ENCODE measurements at places on chromosomes 1 and 21. TPM values are rescaled to one million over a fixed set of nuclear protein-coding genes. Genes with fewer than 3 reads are reported as not detected.

DNA sequence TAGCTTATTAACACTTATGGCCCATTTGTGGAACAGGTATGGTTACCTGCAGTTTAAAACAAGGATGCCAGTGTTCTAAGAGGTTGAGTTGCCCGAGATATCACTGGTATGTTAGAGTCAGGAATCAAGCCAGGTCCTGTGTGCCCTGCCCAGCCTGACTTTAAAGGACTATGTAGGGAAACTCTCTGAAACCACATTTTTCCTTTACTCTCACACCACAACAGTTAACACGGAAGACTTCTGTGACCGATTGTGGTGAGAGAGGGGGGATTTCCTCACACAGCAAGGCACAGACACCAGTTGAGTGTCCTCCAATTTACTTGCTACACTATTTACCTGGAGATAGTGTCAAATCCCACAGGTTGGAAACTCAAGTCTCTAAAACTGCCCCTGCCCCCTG, 47.8 kb downstream of the UCK2 start:
- no peak for DNase-seq

- DNase-seq: peak; percentile 88
Measured at GRCh38 chr1:153565529-153566374, at the start of gene S100A2. S100A2 (minus strand) TSS chr1:153565844; CDS start chr1:153563877, 1,967 bp downstream.

GRCh38 chr1:171922999-171923398, 81.7 kb downstream of the DNM3 start:
- DNase-seq: no peak

- DNase-seq: no peak
Measured at GRCh38 chr21:35239811-35240219, 190.7 kb upstream of the RUNX1 start.

- DNase-seq: no peak
Measured at GRCh38 chr1:205477121-205477758, 21.4 kb upstream of the BLACAT1 start.

GRCh38 chr1:99230695-99231094, 33.6 kb upstream of the PLPPR4 start:
- DNase-seq: no peak

DNA sequence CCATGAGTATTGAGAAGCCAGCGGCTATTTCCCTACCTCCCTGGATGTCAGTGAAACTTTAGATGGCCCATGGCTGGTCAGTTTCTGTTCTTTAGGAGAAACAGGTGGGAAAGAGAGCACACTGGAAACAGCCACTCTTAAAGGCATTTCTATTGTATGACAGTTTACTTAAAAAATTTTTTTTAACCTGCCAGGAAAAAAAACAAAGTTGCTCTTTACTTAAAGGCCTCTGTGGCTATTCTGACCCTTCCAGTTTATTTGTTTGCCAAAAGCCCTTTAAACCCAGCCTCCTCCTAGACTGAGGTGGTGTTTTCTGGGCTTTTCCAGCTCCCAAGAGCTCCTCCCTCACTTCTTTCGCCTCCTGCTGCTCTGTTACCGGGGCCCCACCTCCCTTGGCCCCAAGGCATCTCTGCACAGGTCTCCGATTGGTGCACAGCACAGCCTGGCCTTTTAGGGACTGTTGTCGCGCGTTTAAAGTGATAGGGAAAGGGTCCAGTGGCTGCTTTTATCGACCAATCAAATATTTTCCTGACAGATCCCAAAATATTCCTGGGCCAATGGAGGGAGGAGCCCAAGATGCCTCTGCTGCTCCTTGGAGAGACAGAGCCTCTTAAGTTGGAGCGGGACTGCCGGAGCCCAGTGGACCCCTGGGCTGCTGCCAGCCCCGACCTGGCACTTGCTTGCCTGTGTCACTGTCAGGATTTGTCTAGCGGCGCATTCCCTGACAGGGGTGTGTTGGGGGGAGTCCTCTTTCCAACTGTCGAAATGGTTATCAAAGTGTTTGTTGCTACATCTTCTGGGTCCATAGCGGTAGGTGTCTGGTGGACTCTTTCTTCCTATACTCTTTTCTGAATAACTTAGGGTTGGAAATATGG, at the start of gene SH3BGR:
TSS of gene SH3BGR (plus strand) at position 639 of the 875 bp plus-strand sequence. CDS start at position 766, 127 bp downstream.
- DNase-seq: no peak

- DNase-seq: no peak
Measured at GRCh38 chr1:110243574-110243973, 33.5 kb downstream of the KCNC4 start.

GRCh38 chr1:191222206-191222605, 744.5 kb upstream of the BRINP3 start:
- no peak for DNase-seq

DNA sequence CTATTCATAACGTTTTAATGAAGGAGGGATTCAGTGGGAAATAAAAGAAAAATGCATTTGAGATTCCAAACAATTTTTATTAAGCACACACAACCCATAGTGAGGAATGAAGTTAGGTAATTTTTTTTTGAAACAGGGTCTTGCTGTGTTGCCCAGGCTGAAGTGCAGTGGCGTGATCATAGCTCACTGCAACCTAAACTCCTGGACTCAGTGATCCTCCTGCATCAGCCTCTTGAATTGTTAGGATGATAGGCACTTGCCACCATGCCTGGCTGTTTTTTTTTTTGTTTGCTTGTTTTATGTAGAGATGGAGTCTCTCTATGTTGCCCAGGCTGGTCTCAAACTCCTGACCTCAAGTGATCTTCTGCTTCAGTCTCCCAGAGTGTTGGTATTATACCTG, 28.9 kb downstream of the LYPLAL1 start:
- DNase-seq: no peak

DNA sequence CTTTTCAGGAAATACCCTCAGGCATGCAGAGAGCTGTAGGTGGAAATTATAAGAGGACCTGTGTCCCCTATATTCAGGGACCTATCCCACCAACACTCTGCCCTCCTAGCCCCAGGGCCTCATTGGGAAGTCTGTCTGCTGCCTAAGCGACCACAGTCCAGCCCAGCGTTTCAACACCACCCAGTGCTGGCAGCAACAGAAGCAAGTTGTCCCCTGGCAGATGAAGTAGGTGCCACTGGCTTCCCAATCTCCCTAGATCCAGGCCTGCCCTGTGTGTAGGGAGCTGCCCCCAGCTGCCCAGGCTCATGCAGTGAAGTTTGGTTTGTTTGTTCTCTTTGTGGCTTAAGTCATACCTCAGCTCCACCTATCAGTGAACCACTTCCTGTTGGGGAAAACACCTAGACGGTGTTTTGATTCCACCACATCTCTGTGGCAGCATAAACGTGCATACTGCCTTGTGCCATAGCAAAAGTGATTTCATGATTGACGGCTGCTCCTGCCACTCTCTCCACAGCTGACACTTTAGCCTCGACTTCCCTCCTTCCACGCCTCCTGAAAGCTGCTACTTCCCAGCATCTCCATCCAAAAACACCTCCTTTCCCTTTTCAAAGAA, 8.1 kb upstream of the LEFTY1 start:
- peak; percentile 52 for DNase-seq

DNA sequence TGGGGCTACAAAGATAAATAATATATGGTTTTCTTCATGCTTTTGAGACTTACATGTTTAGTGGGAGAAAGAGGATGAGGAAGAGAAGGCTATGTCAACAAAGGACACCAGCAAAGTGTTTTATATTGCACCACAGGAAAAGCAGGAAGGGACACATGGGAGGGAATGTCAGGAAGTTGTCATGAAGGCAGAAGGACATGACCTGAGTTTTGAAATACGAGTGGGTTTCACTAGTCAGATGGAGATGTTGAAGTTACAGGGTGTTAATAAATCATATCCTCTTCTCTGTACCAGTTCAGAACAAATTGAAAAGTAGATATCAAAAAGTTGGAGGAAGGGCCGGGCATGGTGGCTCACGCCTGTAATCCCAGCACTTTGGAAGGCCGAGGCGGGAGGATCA, 18.2 kb upstream of the AGO1 start:
- no peak for DNase-seq

- DNase-seq: no peak
Measured at GRCh38 chr1:176795929-176796328, 333.0 kb downstream of the PAPPA2 start.

DNA sequence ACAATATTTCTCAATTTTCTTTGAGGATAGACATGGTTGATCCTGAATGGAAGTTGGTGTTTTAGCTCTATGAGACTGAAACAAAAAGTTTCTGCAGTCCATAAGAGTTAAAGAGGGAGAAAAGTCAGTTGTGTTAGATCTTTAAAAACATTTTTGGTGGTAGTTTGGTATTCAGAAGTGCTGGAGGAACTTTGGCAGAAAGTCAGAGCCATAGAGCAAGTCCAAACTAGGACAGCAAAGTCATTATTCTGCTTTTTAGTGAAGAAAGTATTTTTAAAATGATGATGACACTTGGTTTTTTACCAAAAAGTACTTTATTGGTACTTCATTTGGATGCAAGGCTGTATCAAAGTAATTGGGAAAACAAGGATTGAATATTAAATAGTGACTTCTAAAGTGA, 41.8 kb downstream of the FNBP1L start:
- no peak for DNase-seq

DNA sequence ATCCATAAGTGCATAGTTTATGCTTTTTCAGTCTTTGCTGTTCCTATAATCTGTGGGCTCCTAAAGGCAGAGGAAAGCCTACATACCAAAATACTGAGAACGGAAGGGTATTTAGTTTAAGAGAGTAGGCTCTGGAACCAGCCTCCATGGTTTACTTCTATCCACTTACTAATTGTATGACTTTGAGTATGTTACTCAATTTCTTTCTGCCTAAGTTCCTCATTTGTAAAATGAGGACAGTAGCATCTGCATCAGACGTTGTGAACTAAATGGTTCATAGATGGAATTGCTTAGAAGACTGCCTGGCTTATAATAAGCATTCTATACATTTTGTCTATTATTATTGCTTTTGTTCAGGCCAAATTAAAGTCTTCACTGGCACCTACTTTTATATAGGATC, 111.0 kb downstream of the NTNG1 start:
- no peak for DNase-seq

GRCh38 chr1:204979891-204980649, 62.9 kb upstream of the CNTN2 start:
- DNase-seq: no peak

DNA sequence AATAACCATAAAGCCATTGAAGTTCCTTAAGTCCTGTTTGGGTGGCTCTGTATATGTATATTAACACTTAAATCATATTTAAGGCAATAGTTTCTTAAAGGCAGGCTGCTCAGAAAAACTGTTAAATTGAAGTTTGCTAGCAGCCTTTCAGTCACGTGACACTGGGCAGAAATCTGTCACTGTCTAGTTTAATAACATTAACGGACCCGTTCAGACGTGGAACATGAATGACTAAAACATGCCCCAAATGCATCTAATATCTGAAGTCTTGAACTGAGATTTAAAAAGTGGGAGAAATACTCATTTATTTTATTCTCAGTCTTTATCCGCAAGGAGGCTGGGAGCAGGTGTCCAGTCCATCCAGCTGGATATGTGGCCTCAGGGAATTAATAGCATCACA, 3.3 kb upstream of the SPATA1 start:
- DNase-seq: no peak

- DNase-seq: no peak
Measured at GRCh38 chr1:5435414-5435813, 556.8 kb downstream of the NPHP4 start.

The VHLL gene
- not detected for polyA plus RNA-seq

The BACE2 gene
- polyA plus RNA-seq: 17.1 TPM

The ARMH1 gene
- polyA plus RNA-seq: 1.7 TPM

The C4BPA gene
- 0.92 TPM for polyA plus RNA-seq

The SLAMF9 gene
- 0.16 TPM for polyA plus RNA-seq

The WDR3 gene
- 29.2 TPM for polyA plus RNA-seq

The PFKFB2 gene
- polyA plus RNA-seq: 7.6 TPM

The MYOC gene
- polyA plus RNA-seq: not detected

The DCDC2B gene
- polyA plus RNA-seq: not detected
